Right forelimb (tissue), 1 donor: ENCODE measurements at places on chromosomes 4 and X.

- DNase-seq = no peak
Observed at GRCh38 chr4:182918044-182918607, 940 bp upstream of the DCTD start.

- no peak for DNase-seq
Observed at GRCh38 chrX:10507181-10507580, 113.2 kb downstream of the MID1 start.

GRCh38 chr4:145315811-145316225 is 135.4 kb upstream of the OTUD4 start:
- no peak for DNase-seq

DNA sequence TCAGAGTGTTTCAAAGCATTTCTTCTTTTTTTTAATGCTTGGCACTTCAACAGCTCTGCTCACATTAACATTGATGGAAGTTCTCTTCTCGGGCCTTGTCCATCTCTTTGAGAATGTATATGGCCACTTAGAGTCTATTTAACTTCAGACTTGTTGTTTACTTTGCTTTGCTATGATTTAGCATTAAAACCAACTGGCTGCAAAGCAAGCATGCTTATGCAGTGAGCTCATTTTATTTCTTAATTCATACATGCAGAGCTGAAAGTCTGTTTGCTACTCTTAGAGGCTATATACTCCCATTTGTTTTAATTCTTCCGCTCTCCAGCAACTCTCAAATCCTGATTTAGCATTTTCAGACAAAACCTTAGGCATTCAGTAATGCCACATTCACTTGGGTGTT is 107.6 kb upstream of the PACRGL start:
- no peak for DNase-seq

- DNase-seq = no peak
Observed at GRCh38 chrX:39693298-39693697, 404.5 kb downstream of the BCOR start.

GRCh38 chrX:9519546-9520216 is 54.8 kb downstream of the TBL1X start:
- no peak for DNase-seq

GRCh38 chr4:55122235-55122634 is 3.2 kb downstream of the KDR start:
- no peak for DNase-seq

GRCh38 chrX:118420462-118420861 is 74.6 kb downstream of the WDR44 start:
- no peak for DNase-seq
